ENCODE measurements at places on chromosomes 11 and 22. TPM values are rescaled to one million over a fixed set of nuclear protein-coding genes. Genes with fewer than 3 reads are reported as not detected.

XPNPEP3 gene
- 2.6 TPM for total RNA-seq

TRIM51 gene
- not detected for total RNA-seq

GRCh38 chr11:9170450-9170849 is 79.1 kb upstream of the SCUBE2 start:
- DNase-seq = no peak

SELENOM gene
- total RNA-seq = 785 TPM

Measured in uterus (tissue), 4 donors.